Naive B cell (primary cell): ENCODE measurements at places on chromosomes 2 and 18.

GRCh38 chr2:98729652-98730051 lies 1.3 kb downstream of the MGAT4A start:
- no peak for DNase-seq

DNA sequence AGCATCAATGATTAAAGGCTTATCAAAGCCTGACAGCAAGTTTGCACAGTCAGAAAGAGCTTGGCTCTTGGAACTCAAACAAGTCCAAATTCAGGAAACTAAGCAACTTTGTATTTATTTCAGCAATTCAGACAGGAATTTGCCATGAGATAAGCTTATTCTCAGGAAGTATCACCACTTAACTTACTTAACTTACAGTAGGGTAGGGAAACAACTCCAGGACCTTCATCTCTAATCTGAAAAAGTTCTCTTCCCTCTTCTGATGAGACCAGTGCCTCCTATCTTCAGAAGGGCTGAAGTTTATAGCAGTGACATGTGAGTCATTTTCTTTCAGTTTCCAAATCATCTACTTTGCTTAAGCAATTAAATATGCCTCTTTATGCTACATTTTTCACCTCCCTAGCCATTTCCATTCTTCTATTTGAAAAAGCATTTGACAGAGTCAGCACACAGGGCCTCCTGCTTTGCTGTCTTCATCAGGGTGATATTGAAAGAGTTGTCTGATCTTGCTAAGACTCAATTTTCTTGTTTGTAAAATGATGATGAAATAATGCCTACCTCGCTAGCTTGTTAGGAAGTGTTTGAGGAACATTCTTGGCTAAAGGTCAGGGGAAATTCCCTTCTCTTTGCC lies 389.5 kb downstream of the RND3 start:
- DNase-seq = no peak

DNA sequence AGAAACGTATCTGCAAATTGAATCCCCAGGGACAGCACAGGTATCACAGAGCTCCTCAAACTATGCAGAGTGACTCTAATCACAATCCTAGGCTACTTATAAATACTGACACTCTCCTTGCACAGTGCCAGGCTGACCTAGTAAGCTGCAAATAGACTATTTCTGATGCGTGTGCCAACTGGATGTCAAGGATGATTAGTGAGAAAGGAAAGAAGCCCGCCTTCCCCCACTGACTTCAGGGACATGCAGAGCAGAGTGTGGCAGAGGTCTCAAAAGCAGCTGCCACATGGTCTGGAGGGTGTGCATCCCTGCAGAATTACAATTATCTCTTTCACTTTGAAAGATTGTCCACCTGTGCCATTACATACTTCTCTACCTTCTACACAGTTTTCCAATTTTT lies 235.6 kb downstream of the CPS1 start:
- DNase-seq = no peak

- peak; percentile 96 for DNase-seq
These were observed at the start of gene CNOT11 for GRCh38 chr2:101252408-101253012. TSS of gene CNOT11 (plus strand) at chr2:101252886. CDS start at chr2:101252965, 79 bp downstream.

- no peak for DNase-seq
These were observed 6.0 kb upstream of the ROCK1 start for GRCh38 chr18:21117409-21118131.

GRCh38 chr2:89841476-89841840 lies 1150.0 kb downstream of the RPIA start:
- peak; percentile 54 for DNase-seq

- DNase-seq = no peak
These were observed 14.9 kb downstream of the ATOH8 start for GRCh38 chr2:85768713-85769112.

GRCh38 chr2:235694721-235695601 lies 201.1 kb downstream of the AGAP1 start:
- no peak for DNase-seq

DNA sequence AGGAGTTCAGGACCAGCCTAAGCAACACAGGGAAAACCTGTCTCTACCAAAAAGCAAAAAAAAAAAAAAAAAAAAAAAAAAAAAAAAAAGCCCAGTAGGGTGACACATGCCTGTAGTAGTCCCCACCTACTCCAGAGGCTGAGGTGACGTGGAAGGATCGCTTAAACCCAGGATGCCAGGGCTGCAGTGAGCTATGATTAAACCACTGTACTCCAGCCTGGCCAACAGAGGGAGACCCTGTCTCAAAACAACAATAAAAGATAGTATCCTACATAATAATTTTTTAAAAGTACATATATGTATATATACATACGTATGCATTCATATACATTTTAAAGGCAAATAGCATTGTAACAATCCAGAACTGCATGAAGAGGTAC lies 51.7 kb downstream of the SOS1 start:
- DNase-seq = no peak

DNA sequence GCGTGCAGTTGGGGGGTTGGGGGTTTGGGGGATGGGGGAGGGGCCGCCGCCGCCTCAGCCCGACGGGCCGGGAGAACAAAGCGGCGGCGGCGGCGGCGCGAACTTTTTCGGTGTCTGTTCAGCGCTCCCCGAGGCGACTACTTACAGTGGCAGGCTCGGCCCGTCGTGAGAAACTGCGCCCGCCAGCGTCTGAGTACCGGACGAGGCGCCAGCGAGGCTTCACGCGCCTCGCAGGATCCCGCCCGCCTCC lies 172 bp downstream of the PRKD3 start:
- DNase-seq = no peak

GRCh38 chr2:23605236-23605635 lies 220.3 kb downstream of the KLHL29 start:
- no peak for DNase-seq

GRCh38 chr2:223870840-223871611 lies 33.6 kb upstream of the AP1S3 start:
- DNase-seq = no peak

GRCh38 chr18:73980289-73980979 lies 167.2 kb downstream of the FBXO15 start:
- DNase-seq = no peak

DNA sequence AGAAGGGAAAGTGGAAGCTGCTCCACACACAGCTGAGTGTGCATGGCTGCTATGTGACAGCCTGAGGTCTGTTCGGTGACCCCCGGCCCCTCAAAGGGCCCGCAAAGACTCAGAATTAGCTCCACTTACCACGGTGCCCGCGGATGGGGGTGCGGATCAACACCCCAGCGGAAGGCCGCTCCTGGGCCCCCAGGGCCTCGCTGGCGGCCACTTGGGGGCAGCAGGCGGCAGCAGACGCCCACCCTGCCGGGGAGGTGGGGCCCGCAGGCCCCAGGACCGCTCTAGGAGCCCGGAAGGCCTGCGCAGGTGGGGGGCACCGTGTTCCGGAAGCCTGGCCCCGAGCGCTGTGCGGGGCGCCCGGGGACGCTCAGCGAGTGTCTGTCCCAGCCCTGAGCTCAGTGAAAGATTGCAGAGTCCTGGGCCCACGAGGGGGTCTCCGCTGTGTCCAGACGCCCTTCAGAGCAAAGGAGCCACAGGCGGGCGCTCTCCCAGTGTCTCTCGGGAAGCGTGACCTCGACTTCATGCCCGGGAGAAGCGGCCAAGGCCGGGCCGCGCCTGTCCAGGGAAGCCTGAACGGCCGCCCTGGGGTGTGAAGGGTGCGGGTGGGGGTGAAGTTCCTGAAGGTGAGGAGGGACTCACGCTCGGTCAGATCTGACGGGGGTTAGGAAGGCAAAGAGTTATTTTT lies 118.7 kb downstream of the VAPA start:
- peak; percentile 65 for DNase-seq

DNA sequence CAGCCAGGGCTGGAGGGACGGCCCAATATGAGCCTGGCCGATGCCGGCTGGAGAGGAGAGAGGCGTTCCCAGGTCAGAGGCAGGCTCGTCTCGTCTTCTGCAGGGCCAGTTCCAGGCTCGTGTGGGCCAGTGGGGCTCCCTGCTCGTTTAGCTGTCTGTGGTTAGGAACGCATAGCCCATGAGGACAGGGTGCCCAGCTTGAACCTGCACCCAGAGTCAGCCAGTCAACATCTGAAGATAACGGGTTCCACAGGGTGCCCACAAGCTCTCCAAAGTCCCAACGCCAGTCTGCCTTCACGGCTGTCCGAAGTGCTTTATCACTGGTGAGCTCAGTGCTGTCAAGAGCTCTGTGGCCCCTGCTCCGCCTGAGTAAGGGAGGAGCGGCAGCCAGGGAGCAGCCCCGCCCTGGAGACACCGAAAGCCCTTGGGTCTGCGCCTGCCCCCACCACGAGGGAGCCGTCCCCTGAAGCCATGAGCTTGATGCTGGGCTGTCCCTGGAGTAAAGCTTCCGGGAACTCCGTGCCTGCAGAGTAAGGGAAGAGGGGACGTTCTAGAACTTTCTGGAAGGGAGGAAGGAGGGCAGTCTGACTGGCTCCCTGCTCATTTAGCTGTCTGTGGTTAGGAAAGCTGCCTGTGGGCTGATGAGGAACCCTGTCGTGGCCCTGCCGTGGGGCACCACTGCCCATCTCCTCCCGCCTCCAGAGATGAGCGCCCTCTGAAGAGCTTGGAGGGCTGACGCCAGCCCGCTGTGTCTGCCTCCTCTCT lies 2.7 kb upstream of the HSBP1L1 start:
- DNase-seq = no peak

GRCh38 chr2:21792571-21792970 lies 668.8 kb downstream of the TDRD15 start:
- no peak for DNase-seq

DNA sequence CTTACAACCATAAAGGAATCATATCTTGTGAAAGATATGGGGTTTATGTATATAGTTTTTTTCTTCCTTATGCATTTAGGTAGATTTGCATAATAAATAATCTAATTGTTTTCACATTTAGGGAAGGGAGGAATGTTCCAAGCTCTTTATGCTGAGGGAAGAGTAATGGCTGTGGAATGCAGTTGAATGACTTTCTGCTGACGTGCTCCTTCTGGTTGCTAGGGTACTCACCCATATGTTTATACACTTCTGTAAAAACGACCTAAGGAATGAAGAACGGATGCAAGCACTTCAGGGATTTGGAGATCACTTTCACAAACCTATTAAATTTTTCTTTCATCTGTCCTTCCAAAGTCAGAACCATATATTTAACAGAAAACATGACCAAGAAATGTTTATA lies 29.2 kb upstream of the PPP4R1 start:
- DNase-seq = no peak
